ENCODE measurements at places on chromosomes 7 and 10.

GRCh38 chr7:101442426-101443070 lies 79.9 kb downstream of the COL26A1 start:
- no peak for DNase-seq

DNA sequence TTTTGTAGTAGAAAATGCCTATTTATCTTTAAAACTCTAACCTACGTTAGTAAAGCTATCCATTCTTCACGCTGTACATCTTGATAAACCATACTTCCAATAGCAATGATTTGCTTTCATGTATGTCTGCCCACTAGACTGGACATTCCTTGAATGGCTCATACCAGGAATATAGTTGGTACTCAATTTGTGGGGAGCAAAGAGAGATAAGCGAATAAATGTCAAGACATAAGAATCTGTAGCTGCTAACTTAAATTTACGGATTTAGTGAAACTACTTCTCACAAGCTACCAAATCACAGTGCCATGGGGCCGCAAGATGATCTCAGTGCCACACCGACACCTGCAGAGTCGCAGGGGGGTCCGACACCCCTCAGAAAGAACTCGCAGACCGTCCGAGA lies 763 bp upstream of the RALA start:
- no peak for DNase-seq

- no peak for DNase-seq
These were observed 1159.6 kb downstream of the SORCS3 start for GRCh38 chr10:105800641-105801040.

- DNase-seq = no peak
These were observed 5.2 kb upstream of the CUBN start for GRCh38 chr10:17134737-17135260.

DNA sequence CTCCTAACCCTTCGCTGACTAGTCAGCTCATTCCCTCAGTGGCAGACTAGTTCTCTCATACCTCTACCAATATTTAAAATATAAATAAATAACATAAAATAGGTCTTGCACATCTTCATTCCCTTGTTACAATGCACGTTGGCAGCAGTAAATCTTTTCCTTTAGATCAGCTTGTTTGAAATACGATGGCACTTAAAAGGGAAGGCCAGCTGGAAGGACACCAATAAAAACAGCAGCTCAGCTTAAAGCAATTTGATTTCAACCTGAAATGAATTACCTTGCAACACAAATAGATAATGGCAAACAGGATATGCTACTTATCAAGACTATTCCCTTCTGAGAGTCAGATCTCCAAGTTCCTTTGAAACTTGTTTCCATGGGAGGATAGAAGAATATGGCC lies 321.8 kb downstream of the GFRA1 start:
- no peak for DNase-seq

- no peak for DNase-seq
These were observed 50.0 kb downstream of the CREB3L2 start for GRCh38 chr7:137951700-137952425.

DNA sequence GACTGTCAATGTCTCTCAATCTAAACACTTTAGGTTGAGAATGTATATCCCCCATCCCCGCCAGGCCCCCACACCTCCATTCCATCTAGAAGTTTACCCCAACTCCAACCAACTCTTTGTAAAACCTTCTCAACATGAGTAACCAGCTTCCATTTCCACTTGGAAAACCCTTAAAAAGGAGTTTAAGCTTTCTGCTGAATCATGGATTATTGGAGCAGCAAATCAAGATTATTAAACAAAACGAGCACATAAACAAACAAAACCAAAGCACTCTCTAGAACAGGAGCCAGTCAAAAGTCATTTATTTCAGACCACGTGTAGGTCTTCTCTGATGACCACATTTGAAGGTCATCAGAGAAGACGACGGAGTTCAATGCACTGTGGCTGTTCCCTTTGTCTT lies 213.5 kb downstream of the FANK1 start:
- no peak for DNase-seq

- DNase-seq = no peak
These were observed 83.0 kb upstream of the SEC61G start for GRCh38 chr7:54841772-54842697.

DNA sequence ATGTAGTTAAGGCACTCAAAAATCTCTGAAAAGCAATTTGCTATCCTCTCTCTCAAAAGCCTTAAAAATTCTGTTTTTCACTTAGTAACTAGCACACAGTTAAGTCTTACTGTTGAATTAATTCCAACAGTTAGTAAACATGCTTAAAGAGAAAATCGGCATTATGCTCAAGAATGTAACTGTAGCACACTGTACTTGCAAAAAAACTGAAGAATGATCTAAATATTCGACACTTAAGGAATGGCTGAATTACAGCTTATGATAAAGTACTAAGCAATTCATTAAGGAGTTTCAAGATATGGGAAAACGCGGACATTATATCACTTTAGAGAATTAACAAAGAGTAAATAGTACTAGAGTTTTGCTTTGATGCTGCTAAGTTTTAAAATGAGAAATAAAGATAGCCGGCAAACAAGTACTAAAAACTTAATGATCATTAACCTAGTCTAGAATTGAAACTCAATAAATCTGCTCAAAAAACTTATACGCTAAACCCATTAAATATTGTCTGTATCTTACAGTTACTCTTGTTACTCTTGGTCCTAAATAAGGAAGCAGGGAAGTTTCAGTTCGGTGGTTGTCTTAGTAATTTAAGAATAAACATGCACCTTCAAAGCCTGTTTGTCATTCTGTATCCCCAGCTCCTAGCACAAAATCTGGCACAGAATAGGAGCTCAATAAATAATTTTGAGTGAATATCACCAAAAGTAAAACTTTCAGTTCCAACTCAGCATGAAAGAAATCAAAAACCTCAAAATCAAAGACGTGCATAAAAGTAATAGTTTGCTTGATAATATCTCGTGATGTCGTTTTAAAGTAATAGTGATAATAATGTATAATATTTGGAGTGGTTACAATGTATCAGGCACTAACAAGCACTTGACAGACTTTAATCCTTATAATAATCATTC lies 1.2 kb downstream of the TRDMT1 start:
- no peak for DNase-seq

- DNase-seq = no peak
These were observed 105.0 kb upstream of the DIP2C start for GRCh38 chr10:794382-794956.

GRCh38 chr7:70352088-70352487 lies 753.8 kb downstream of the AUTS2 start:
- no peak for DNase-seq

GRCh38 chr7:22588351-22588750 lies 88.4 kb upstream of the STEAP1B start:
- DNase-seq = no peak

GRCh38 chr10:36091007-36091406 lies 448.9 kb upstream of the FZD8 start:
- no peak for DNase-seq

DNA sequence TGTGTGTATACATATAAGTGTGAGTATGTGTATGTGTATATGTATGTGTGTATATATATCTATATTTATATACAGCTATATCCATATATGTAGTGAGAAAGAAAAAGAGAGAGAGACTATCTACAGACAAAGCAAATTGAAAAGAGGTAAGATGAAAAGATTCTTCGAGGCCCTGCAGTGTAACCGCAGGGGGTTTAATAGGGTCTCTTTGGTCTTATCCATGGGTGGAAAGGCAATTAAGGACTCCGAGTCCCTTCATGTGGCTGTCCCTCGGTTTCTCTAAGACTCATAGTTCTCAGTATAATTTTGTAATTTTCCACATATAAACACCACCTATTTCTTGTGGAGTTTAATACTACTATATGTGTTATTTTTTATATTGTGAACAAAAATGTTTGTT lies 50.6 kb upstream of the JAZF1 start:
- DNase-seq = no peak
